CD4-positive, CD25-positive, alpha-beta regulatory T cell (primary cell): ENCODE measurements at places on chromosomes 7 and 10.
A peak's percentile ranks its signal among the peaks of the same experiment; 100 is the strongest.

DNA sequence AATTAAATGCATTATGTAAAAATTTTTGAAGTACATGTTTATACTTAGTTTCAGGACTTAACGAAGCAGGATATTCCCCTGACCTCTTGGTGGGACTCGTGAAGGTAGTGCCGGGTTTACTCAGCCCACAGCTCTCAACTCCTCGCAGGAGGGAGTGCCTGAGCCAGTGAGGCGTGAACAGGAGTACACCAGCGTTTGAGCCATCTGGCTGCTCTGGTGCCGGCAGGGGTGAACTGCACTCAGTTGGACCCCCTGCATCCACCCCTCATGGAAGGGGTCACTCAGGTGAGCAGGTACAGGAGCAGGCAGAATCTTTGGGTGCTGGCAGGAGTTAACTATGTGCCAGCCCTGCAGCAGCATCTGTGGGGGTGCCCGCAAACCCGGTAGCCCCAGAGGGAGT lies 625.1 kb upstream of the PCDH15 start:
- no peak for DNase-seq

- no peak for DNase-seq
These were observed 358.6 kb downstream of the PTPRN2 start for GRCh38 chr7:158228986-158229385.

- no peak for DNase-seq
These were observed 48.3 kb downstream of the ITIH5 start for GRCh38 chr10:7618461-7618860.

GRCh38 chr10:93993782-93994437 lies at the start of gene PLCE1:
Gene PLCE1, plus strand, starts transcription at chr10:93993931. Its CDS starts 37,116 bp downstream, at chr10:94031047.
- DNase-seq: no peak

- no peak for DNase-seq
These were observed 5.3 kb downstream of the NFKB2 start for GRCh38 chr10:102400598-102401341.

DNA sequence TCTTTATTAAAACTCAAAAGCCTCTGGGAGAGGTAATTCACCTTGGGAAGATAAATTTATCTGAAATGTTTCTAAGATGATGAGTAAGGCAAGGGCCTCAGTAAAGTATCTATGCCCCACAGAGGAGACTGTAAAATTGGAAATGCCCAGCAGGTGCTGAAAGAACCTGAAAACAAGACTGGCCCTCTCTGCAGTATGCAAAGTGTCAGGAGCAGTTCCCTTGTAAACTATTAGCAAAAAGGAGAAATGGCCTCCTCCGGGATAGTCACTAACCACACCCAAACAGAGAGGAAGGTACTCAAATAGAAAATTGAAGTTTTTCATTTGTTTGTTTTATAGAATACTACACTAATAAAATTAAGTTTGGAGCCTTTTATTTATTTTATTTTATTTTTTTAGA lies 81.2 kb downstream of the FZD1 start:
- no peak for DNase-seq

- DNase-seq: no peak
These were observed 94.3 kb downstream of the ZEB1 start for GRCh38 chr10:31413325-31413724.

- no peak for DNase-seq
These were observed 666 bp upstream of the MAP3K8 start for GRCh38 chr10:30433306-30433729.

DNA sequence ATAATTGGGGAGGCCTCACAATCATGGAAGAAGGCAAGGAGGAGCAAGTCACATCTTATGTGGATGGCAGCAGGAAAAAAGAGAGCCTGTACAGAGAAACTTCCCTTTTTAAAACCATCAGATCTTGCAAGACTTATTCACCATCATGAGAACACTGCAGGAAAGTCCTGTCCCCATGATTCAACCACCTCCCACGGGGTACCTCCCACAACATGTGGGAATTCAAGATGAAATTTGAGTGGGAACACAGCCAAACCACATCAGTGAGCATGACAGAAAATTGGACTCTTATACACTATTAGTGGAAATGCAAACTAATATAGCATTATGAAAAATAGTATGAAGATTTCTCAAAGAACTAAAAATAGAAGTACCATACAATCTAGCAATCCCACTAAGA lies 271.2 kb downstream of the MAGI2 start:
- DNase-seq: no peak

DNA sequence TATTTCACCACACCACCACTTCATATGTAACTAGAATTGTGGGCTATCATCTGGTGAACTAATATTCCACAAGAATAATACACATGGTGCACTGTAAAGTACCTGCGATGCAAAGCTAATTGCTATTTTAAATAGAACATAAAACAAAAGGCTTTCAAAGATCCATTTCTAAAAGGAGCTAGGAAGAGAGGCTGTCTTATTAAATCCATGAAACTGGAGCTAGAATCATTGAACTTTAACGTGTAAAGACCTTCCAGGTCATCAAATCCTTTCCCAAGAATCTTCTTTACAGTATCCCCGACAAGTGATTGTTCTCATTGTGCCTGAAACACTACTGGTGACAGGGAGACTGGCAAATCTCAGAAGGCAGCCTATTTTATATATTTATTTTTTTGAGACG lies 224.9 kb downstream of the CHCHD3 start:
- DNase-seq: no peak

- DNase-seq: no peak
These were observed 23.7 kb upstream of the ELFN1 start for GRCh38 chr7:1646391-1646790.

DNA sequence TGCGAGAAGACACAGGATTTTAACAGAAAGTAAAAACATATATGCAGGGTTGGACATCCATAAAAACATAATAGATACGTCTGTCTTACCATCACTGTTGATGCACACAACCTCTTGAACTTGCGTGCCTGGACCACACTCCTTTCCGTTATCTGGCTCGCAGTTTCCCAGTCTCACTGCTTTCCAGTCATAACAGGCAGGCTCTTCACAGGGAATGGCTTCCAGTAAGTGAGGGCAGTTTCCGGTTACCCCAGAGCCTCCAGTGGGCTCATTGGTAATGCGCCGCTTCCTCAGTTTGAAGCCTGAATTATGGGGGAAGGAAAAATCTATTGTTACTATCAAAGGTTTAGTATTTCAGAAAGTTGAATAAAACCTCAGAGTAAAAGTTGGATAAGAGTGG lies 290.7 kb downstream of the THSD7A start:
- no peak for DNase-seq

GRCh38 chr10:12971001-12971788 lies 30.3 kb downstream of the CCDC3 start:
- DNase-seq: no peak

DNA sequence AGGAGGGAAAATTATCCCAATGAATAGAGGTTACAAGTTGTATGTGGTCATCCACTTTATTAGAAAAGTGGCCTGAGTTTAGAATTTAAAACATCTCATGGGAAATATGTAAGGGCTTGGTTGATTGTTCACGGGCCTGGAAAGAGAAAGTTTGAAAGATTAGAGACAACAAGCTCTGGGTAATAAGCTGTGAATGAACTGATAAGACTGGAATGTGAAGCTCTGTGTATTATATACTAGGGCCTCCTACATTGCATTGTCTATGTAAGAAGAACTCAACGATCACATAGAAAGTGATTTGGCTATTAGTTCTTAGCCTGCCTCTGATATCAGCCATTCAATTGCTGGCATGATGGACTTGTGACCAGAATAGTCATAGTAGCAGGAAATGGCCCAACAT lies 199.2 kb upstream of the MAGI2 start:
- no peak for DNase-seq

DNA sequence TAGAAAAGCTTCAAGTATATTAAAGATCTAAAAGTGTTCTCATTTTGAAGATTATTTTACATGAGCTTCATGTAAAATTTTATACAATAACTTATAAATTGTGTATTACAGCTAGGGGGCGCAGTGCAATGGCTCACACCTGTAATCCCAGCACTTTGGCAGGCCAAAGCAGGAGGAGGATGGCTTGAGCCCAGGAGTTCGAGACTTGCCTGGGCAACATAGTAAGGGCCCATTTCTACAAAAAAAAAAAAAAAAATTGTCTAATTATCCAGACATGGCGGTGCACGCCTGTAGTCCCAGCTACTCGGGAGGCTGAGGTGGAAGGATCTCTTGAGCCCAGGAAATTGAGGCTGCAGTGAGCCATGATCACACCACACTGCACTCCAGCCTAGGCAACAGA lies 16.6 kb downstream of the ACBD5 start:
- peak; percentile 63 for DNase-seq

GRCh38 chr10:4470231-4470835 lies 355.7 kb upstream of the AKR1E2 start:
- no peak for DNase-seq

GRCh38 chr7:139876622-139877283 lies 47.7 kb downstream of the TBXAS1 start:
- DNase-seq: no peak

DNA sequence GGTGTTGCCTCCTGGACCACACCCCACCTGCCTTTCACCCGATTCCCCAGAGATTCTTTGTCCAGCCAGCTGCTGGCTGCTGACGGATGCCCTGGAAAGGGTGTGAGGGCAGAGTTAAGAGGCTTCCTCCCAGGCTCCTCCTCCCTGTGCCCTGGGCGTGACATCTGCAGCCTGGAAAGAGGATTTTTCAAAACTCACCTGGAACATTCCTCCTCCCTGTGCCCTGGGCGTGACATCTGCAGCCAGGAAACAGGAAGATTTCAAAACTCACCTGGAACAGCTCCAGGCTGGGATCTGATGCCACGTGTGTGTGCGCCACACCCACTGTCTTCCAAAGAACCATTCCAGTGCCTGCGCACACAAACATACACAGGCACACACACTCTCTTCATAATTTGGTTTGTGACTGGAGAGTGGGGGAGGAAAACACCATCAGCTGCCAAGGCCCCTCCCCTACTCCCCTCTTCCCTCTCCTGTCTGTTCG lies 5.2 kb downstream of the MARVELD1 start:
- DNase-seq: no peak

GRCh38 chr10:101932183-101932582 lies 88.6 kb upstream of the KCNIP2 start:
- no peak for DNase-seq

GRCh38 chr7:4281231-4281993 lies 400.7 kb upstream of the FOXK1 start:
- DNase-seq: no peak
